ENCODE measurements at places on chromosomes 2 and 18.
A peak's percentile ranks its signal among the peaks of the same experiment; 100 is the strongest.

- DNase-seq = no peak
Measured at GRCh38 chr18:58303363-58303762, 259.3 kb downstream of the NEDD4L start.

GRCh38 chr2:80092474-80092873 is 212.1 kb downstream of the LRRTM1 start:
- DNase-seq = no peak

DNA sequence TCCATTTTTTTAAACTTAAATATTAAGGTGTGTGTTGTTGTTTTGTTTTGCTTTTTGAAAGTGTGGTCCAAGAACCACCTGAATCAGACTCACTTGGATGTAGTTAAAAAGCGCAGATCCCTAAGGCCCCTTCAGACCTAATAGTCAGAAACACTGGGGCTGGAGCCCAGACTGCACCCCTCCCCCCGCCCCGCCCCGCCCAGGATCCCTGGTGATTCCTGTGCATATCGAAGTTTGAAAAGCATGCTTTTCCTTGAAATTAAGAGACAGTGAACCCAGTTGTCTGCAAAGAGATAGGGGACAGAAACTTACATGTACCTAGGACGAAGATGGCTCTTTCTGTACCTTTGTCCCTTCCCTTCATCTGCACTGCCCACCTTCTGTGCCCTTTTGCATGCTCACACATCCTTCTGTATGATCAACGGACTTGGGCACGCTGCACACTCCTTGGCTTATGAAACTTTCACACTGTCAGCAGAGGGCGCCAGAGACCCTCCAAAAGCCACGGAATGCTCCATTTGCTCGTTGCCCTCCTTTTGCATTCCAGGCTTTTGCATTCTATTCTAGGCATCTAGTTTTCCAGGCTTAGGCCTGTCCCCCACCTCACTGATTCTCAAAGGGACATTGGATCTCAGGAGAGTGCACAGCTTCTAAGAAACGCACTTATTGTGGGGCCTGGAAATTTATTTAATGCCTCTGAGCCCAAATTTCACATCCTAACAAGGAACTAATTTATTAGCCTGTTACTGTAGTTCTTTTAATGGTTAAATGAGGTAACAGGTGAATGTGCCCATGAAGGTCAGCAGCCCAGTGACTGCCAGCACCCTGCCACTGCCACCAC is 32.8 kb upstream of the SLC14A1 start:
- DNase-seq = peak; percentile 44

DNA sequence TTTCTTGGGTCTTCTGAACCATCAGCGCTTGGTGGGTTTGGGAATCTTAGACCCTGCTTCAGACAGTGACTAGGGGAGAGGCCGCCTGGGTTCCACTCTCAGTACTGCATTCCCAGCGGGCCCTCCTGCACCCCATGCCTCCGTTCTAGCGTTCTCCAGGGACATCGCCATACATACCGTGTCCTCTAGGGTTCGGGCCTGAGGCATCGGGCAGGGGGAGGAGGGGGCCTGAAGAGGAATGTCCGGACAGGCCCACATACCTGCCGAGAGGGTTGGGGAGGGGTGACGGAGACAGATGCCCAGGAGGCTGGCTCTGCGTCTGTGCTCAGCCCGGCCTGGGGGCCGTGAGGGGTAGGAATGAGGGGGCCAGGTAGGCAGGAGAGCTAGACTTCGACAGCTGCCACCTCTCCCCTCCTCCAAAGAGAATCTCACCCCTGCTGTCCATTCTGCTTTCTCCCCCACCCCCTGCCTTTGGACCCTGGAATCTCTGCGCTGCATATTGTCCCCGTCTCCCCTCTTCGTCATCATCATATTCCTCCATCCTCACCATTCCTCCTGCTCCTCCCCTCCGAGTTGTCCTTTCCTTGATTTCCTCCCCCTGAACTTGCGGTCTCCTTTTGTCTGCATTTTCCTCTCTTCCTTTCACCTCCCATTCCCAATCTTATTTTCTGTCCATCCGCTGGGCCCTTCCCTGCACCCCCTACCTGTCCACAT is 7.8 kb upstream of the WNT10A start:
- no peak for DNase-seq

- no peak for DNase-seq
Measured at GRCh38 chr2:241469746-241470145, 38.6 kb downstream of the STK25 start.

DNA sequence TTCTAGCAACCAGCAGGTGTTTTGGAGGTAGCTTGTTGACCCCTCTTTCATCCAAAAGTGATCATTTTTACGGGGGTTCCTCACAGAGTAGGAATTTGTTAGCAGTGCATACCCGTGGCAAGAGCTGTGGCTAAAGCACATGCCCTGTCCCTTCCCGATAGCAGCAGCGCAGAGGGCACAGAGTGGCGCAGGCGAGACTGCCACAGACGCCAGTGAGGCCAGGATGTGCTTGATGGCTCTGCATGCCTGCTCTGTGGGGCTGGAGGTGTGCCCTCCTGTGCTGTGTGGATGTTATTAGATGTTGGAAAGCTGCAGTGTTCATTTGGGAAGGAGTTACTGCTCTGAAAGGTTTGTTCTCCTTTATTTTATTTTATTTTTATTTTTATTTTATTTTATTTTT is 153.6 kb downstream of the FAM210A start:
- no peak for DNase-seq

GRCh38 chr2:230218421-230218820 is 1.4 kb downstream of the SP110 start:
- DNase-seq = no peak

DNA sequence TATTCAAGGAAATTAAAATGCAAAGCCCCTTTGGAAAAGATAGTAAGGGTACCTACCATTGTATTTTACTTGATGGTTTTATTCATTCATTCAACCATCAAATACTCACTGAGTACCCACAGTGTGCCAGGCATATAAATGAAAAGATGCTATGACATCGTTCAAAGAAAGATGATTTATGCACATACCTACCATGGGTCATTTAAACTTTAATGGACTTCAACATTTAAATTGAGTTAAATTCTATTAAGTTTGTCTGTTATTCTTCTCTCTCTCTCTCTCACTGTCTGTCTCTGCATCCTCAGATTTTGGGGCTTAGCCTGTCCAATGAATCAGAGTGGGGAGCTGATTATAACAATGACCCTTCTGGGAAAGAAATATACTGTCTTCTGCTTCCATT is 87.9 kb downstream of the CERS6 start:
- no peak for DNase-seq

- no peak for DNase-seq
Measured at GRCh38 chr18:12456441-12456840, 48.7 kb downstream of the PRELID3A start.

GRCh38 chr2:190578158-190579057 is 43.9 kb upstream of the NEMP2 start:
- DNase-seq = no peak

DNA sequence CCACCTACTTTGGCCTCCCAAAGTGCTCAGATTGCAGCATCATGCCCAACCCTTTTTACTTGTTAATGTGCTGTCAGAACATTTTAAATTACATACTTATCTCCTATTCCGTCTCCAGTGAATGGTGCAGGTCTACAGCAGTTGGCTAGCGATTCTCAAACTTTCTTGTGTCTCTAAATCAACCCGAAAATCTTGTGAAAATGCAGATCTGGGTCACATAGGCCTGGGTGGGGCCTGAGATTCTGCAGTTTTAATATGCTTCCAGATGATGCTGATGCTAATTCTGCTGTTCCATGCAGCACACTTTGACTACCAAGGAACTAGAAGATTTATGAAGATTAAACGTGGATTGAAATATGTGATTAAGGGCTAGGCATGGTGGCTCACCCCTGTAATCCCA is 14.8 kb upstream of the ACSL3 start:
- no peak for DNase-seq

- no peak for DNase-seq
Measured at GRCh38 chr2:74566076-74566753, 11.7 kb downstream of the DOK1 start.

- DNase-seq = no peak
Measured at GRCh38 chr18:54616220-54616848, 25.3 kb downstream of the DYNAP start.

GRCh38 chr18:34033968-34034367 is 190.7 kb downstream of the NOL4 start:
- DNase-seq = no peak

DNA sequence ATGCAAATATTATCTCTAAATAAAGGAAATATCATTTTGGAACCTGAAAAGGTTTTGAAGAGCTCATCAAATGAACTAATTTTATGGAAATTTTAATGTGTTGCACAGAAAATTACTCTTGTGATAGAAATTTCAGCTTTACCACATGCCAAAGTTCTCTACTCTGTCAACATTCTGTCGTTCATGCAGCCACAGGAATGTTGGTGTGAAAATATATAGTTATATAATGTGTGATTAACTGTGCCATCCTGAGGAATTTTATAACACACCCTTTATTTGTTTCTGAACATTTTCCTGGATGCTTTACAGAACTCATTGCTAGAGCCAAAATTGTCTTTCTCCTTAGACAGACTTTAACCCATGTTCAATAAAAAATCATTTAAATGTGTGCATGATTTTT is 202.5 kb upstream of the SLC8A1 start:
- no peak for DNase-seq

GRCh38 chr2:37631698-37632097 is 39.7 kb downstream of the CDC42EP3 start:
- no peak for DNase-seq

- DNase-seq = no peak
Measured at GRCh38 chr2:133553251-133553650, 15.0 kb downstream of the NCKAP5 start.

DNA sequence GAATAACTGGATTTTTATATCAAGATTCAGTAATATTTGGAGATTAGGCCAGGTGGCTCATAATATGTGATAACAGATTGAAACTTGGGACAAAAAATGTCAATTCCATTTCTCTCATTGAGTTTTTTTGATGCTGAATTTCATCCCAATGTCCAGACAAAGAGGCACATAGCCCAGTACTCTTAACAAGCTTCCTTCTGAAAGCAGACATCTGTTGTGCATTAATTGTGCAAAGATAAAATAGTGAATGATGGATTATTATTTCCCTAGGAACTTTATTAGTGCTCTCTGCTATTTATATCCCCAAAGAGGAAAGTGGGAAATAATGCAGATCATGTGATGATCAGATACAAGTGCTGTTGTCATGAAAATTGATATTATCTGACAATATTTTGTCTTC is 234.1 kb downstream of the CCDC102B start:
- no peak for DNase-seq

DNA sequence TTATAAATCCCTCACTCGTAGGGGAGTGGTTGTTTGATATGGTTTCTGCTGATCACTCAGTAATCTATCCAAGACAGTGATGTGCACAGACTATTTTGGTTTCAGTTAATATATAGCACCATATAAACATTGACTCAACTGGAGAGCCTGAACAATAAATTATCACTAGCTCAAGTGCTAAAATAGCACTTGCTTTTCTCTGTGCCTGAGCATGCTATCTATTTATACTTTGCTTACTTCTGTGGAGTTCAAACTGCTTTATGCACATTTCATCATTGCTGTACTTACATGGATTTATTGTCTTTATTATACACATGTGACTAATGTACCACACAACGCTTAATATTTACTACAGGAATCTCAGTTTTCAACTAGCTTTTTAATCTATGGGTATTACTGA is 133.6 kb downstream of the BCL2 start:
- DNase-seq = no peak

GRCh38 chr2:160703648-160704585 is 210.3 kb upstream of the RBMS1 start:
- DNase-seq = no peak

DNA sequence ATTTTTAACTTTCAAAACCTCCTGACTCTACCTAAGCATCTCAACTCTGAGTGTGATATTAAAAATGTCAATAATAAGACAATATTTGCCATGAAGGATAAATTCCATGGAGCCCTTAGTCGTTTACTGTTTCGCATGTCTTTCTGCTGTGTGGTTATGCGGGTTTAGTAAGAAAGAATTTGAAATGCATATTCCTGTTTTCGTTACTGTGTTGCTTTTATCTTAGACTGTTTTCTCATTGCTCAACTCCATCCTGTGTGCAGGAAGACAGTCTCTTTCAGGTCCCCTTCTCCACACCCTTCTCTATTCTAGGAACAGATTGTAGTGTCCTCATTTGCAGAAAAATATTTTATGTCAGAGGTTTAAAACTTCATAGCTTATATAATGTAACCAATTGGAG is 82.5 kb upstream of the MAP3K20 start:
- DNase-seq = no peak

DNA sequence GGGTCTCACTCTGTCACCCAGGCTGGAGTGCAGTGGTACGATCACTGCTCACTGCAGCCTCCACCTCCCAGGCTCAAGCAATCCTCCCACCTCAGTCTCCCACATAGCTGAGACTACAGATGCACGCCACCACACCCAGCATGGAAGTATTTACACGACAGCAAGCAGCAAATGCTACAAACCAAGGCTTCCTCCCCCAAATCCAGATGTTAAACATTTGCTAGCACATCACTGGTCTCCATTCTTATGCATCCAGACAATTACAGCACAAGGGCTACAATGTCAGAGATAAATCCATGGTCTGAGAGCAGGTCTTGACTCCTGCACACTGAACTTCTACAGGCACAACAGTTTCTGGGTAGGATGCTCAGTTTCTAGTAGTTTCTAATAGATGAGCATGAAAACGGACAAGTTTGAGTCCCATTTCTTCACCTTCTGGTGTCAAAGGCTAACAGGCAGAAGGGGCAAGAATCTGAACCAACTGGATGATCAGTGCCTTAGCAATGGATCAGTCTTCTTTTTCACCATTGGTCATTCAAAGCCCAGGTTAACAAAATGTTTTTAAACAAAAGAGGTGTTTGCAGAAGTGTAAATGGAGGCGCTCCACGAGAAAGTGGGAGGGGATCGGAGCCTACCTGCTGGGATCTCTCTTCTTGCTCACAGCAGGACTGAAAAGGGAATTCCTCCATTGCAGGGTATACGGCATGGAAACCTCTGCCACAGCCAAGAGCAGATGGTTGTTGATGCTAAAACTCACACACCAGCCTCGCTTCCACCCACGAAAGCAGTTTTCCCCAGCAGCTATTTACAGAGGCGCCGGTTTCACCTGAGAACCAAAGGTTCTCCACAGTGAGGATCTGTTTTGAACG is 135.0 kb upstream of the ARL4C start:
- DNase-seq = no peak

- DNase-seq = no peak
Measured at GRCh38 chr2:219769090-219769910, 141.9 kb downstream of the SLC4A3 start.

GRCh38 chr2:110099471-110100225 is 16.0 kb downstream of the MALL start:
- DNase-seq = no peak

DNA sequence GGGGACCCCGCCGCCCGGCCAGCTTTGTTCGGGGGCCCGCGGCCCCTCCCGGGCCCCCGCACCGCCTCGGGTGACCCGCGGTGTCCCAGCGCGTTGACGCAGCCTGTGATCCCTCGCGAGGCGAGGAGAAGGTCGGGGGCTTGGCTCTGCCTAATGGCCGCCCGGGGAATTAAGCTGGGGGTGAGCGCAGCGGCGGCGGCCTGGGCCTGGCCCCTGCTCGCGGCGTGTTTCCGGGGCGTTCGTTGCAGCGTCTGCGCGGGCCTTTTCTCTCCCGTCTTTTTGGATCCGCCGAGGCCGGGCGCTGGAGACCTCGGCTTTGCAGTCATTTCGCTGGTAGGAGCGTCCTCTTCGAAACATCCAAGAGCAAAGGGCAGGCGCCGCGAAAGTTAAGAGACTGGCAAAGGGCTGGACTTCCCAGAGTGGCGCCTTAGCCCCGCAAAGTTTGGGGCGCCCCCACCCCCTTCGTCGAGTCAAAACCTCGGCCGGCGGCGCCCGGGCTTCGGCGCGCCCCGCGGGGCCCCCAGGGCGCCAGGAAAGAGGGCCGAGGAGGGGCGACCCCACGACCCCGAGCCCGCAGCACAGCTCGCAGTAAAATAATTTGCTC is 1.3 kb downstream of the SALL3 start:
- DNase-seq = no peak

Data from activated CD4-positive, CD25-positive, alpha-beta regulatory T cell (primary cell).